ENCODE measurements at places on chromosomes 16 and 17.

- no peak for DNase-seq
Measured at GRCh38 chr17:74513987-74514631, 17.2 kb downstream of the CD300LB start.

DNA sequence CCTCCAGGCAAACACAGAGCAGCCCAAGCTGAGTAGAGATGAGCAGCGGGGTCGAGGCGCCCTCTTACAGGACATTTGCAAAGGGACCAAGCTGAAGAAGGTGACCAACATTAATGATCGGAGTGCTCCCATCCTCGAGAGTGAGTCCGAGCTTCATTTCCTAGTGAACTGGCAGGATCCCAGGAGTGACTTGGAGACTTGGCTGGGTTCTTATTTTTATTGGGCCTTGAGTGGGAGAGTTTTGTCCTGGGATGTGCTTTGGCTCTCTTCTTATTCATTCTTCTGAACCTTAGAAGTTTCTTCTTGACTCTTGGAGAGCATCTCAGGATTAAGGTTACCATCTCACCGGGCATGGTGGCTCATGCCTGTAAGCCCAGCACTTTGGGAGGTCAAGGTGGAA lies 27.2 kb upstream of the CDC6 start:
- DNase-seq: no peak

GRCh38 chr17:40307001-40307730 lies 1.8 kb upstream of the RARA start:
- DNase-seq: no peak

- DNase-seq: no peak
Measured at GRCh38 chr16:57892447-57893096, 78.4 kb downstream of the CNGB1 start.

DNA sequence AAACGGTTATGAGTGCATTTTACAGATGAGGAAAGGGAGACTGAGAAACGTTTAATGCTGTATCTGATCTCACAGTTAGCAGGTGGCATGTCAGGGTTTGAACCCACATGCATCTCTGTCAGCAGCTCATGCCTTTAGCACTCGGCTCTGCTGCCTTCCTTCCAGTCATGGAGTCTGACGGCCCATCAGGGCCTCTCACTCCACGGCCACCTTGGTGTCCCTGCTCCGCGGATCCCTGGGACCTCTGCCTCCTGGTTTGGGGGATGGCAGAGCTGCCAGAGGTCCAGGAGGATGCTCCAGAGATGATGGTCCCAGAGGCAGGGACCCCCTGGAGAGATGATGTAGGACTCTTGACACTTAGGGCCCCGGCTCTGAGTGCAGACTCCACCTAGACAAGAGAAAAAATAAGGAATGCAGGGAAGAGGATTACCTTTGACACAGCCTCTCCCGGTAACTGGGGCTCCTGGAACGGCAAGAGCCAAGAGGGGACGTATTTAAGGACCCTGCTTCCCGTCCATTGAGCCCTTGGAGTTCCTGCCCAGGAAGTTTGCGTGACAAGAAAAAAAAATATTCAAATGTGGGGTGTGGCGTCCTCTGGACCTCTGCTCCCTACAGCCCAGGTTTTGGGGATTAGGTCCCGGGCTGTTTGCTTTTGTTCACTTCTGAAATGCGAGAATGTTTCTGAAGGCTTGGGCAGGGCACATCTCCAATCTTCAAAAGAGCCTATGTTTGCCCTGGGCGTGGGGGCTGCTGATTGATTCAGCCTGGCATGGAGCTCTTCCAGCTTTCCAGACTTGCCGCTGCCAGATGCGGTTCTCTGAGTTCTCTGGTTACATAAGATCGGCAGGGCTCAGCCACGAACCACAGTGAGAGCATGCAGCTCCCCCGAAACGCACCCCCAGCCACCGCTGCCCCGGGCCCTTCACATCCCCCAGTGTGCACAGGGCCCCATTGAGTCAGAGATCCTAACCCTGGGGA lies at the start of gene ALDH3A1:
ALDH3A1 (minus strand) TSS at position 470 of the 978 bp plus-strand sequence. CDS start 3,169 bp downstream, outside the sequence.
- DNase-seq: no peak

DNA sequence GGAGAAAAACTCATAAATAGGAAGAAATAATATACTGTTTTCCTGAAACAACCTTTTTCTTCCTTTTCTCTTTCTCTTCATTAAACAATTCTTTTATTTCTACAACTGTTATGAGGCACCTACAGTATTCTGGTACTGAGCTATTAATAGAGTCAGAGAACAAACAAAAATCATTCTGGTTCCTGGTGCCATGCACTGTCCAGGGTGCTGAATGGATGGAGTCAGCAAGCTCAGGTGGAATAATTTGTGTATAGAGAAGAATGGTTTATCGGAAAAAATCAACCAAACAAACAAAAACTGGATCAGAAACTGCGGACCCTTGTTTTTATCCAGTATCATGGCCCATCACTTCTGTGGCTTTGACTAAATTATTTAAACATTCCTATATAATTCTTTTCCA lies 430.3 kb upstream of the GOT2 start:
- no peak for DNase-seq

GRCh38 chr16:21617607-21618006 lies 18.2 kb downstream of the METTL9 start:
- DNase-seq: no peak

- no peak for DNase-seq
Measured at GRCh38 chr17:77409282-77410161, 268.8 kb downstream of the SEC14L1 start.

- DNase-seq: no peak
Measured at GRCh38 chr17:38800237-38800760, 943 bp upstream of the PIP4K2B start.

GRCh38 chr16:35207059-35207999 lies 1747.9 kb downstream of the TP53TG3F start:
- DNase-seq: no peak

DNA sequence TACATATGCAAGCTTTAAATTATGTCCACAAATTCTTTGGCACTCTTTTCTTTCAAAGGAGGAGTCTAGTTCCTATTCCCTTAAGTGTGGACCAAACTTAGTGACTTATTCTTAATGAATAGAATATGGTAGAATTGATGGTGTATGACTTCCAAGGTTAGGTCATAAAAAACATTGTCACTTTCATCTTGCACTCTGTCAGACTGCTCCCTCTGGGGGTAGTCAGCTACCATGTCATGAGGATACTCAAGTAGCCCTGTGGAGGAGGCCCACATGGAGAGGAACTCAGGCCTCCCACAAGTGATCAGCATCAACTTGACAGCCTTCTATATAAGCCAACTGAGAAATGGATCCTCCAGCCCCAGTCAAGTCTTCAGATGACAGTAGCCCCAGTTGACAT lies 58.0 kb upstream of the SCNN1B start:
- DNase-seq: no peak

GRCh38 chr16:26111900-26112299 lies 420.1 kb downstream of the HS3ST4 start:
- no peak for DNase-seq

DNA sequence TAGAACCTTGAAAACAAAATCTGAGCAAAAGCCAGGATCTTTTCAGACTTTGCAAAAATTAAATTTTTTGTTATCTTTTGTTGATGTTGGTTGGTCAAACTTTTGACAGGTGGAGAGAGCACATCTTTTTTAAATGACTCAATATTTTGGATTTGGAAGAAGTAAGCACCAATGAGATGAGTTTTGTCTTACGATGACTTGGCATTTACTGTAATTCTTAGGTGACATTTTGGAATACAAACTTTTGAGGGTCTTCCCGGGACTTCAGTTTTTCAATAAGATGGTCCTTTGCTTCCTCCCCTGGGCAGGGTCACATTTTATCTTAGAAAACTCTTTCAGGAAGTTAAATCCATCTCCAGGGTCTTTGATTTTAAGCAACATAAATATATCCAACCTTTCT lies 423.9 kb downstream of the HS3ST3B1 start:
- no peak for DNase-seq

GRCh38 chr17:43846963-43847371 lies at the start of gene CD300LG:
TSS of gene CD300LG (plus strand) at chr17:43847176. CDS start at chr17:43847217, 41 bp downstream.
- no peak for DNase-seq

DNA sequence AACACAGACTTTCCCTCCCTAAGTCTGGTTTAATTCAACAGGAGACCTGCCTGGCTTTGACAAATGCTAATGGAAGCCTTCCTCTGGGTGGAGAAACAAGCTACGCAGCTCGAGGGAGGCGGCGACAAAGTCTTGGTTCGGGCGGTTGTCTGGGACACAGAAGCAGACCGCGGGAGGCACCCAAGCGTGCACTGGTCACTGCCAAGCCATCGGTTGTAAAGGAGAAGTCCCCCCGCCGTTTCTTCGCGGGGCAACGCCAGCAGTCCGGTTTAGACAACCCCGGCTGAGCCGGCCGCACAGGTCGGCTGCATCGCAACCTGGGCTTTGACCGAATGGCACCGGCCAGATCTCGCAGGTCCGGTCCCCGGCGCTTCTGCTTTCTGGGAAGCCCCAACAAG lies 586 bp downstream of the GLYR1 start:
- peak; percentile 46 for DNase-seq

- no peak for DNase-seq
Measured at GRCh38 chr17:29977836-29978235, 36.4 kb downstream of the EFCAB5 start.

Measured in amniotic stem cell (primary cell).